Activated B cell treated with CpG ODN at 0.5 μM for 24 hours (primary cell): ENCODE measurements at places on chromosomes 13 and 19. TPM values are rescaled to one million over a fixed set of nuclear protein-coding genes. Genes with fewer than 3 reads are reported as not detected.

GRCh38 chr13:89628567-89628966 is 1718.9 kb upstream of the MIR17HG start:
- no peaks in the 10 kb centered on the region for H3K27me3 ChIP-seq
- no peak overlapping the region for H3K27ac ChIP-seq
- H3K4me3 ChIP-seq = no peak overlapping the region
- H3K36me3 ChIP-seq = no peaks in the 10 kb centered on the region
- H3K4me1 ChIP-seq = no peaks in the 10 kb centered on the region

DNA sequence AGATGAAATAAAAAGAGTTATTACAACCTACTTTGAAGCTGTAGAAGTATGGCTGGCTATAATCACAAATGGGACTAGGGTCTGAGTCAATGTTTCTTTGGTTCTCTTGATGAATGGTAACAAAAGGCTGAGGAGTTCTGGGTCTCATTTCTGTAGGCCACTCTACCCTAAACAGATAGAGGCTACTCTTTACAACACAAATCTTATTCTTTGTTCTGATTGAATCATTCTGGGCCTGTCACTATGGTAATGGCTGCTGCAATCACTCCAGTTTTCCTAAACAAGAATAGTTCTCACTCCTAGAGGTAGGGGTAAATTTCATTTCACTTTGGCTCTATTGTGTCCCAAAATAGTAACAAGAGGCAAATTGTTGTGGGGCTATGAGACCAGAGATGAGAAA is 1714.3 kb upstream of the PCDH20 start:
- no peaks in the 10 kb centered on the region for H3K27me3 ChIP-seq
- no peaks in the 10 kb centered on the region for H3K4me1 ChIP-seq
- H3K36me3 ChIP-seq = no peaks in the 10 kb centered on the region
- DNase-seq = no peak

PARP4 gene
- total RNA-seq = 50.0 and 56.7 TPM in 2 replicates

DNA sequence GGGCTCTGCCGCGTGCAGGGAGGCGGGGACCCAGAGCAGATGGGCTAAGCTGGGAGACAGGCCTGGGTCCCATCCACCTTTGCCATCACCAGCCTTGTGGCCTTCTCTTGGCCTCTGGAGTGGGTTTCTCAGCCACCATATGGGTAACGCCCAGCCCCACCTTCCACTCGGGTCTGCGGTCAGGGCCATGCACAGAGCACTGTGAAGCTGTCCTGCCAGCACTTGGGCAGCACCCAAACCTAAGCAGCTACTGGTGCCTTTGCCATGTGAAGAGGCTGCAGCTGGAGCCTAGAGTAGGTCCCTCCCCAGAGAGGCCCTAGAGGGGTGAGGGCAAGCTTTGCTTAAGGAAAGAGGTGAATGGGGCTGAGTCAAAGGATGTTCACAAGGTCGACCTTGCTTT is 24.1 kb upstream of the NPAS1 start:
- peaks cover 56% of the 10 kb centered on the region for H3K36me3 ChIP-seq
- DNase-seq = no peak
- no peak overlapping the region for H3K27ac ChIP-seq
- H3K4me1 ChIP-seq = peaks cover 10% of the 10 kb centered on the region
- no peak overlapping the region for H3K4me3 ChIP-seq

DNA sequence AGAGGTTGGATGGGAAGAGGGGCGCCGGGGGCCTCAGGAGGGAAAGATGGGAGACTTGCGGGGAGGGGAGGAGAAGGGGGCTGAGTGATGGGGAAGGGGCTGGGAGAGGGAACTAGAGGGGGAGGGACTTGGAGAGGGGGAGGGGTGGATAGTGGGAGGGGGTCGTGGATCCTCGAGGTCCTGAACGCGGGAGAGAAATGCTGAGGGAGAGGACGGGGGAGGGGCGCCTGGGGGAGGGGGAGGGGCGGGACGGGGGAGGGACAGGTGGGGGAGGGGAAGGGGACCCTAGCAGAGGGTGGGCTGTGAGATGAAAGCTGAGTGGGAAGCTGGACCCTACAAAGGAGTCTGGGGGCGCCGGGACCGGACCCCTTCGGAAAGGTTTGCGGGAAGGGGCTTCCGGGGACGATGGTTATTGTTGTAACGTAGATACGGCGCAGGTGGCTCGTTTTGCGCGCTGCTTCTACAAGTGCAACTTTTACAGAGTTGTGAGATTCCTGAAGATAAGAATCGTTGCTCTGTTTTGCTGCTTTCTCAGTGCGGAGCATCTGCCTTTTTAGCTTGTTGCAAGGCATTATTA is 418 bp downstream of the ZNF444 start:
- peaks cover 29% of the 10 kb centered on the region for H3K4me1 ChIP-seq
- H3K27ac ChIP-seq = peak overlapping the region; percentile 41
- DNase-seq = no peak
- H3K4me3 ChIP-seq = peak overlapping the region; percentile 98

- DNase-seq = no peak
- no peak overlapping the region for H3K4me3 ChIP-seq
- no peak overlapping the region for H3K27ac ChIP-seq
- H3K27me3 ChIP-seq = peaks cover 2% of the 10 kb centered on the region
- no peaks in the 10 kb centered on the region for H3K36me3 ChIP-seq
Observed at GRCh38 chr13:106367361-106367971, 168.0 kb downstream of the EFNB2 start.

DNA sequence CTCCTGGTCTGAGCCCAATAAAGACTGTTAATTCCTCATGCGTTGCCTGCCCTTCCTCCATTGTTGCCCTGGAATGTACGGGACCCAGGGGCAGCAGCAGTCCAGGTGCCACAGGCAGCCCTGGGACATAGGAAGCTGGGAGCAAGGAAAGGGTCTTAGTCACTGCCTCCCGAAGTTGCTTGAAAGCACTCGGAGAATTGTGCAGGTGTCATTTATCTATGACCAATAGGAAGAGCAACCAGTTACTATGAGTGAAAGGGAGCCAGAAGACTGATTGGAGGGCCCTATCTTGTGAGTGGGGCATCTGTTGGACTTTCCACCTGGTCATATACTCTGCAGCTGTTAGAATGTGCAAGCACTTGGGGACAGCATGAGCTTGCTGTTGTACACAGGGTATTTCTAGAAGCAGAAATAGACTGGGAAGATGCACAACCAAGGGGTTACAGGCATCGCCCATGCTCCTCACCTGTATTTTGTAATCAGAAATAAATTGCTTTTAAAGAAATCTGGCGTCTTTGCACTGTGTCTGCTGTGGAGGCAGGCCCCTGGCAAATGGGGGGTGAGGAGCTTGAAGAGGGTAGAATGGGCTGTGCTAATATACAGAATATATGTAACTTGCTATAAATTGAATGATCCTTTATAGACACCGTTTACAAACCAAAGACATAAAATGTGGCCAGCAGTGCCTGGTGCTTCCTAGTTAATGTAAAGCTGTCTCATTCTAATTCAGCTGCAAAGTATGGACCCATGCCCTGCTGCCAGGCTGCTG is 4.2 kb upstream of the RPS11 start:
- H3K27me3 ChIP-seq = peaks cover 2% of the 10 kb centered on the region
- no peak for DNase-seq
- peaks cover 54% of the 10 kb centered on the region for H3K4me1 ChIP-seq
- H3K4me3 ChIP-seq = peak overlapping the region; percentile 19

PVR gene
- 0.10 TPM in 1 of 2 replicates, not detected in the other for total RNA-seq

WDR88 gene
- total RNA-seq = 0.51 TPM in 1 of 2 replicates, not detected in the other

LIM2 gene
- not detected in 2 replicates for total RNA-seq

DNA sequence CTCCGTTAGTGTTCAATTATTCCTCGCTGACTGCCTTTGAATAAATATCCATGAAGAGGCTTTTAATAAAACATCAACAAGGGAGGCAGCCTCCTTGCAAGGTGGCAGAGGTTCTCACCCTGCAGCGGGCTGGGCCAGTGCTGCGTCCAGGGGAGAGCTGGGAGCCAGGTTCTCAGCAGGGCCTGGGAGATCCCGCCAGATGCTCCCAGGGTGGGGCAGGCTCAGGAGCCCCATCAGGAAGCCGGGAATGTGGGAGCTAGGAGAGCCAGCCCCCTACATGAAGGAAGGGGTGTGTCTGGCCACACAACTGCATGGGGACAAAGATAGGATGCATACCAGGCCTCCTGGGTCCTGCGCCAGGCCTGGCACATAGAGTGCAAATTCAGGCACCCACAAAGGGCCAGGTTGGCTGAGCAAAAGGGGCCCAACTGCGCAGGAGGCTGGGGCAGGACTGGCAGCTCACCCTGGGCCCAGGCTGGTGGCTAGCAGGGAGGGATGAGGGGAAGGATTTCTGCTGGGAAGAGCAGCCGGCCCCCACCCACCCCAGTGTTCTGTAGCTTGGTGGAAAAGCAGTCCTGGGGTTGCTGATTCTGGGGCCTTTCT is 22.8 kb downstream of the VSTM2B start:
- H3K27ac ChIP-seq = no peak overlapping the region
- H3K4me1 ChIP-seq = no peaks in the 10 kb centered on the region
- H3K27me3 ChIP-seq = peaks cover 6% of the 10 kb centered on the region
- no peak overlapping the region for H3K4me3 ChIP-seq

PRR19 gene
- 0.20 and 0.33 TPM in 2 replicates for total RNA-seq
